ENCODE measurements at places on chromosomes 11 and 22.

DNA sequence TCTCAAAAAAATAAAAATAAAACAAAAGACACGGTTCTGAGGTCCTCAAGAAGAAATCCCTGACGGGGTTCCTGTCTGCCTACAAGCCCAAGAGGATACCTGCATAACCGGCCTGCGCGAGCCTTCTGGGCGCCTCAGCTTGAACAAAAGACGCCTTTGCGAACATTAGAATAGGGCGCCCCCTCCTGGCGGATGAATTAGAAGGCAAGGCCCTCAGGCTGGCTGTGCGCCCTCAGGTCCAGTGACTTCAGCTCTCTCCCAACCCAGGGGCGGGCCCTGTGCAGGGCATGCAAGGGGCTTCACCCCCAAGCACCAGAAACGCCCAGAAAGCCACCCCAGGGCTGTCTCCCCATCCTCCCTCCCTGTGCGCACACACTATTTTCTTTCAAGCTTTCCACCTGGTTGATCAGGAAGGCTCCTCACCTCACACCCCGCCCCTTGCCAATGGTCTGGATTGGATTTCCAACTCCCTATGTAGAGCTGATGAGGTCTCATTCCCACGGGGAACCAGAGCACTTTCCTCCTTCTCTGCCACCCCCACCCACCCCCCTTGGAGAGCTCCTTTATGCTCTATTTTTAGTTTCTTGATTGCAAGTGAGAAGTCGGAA is 273.3 kb downstream of the BUD13 start:
- no peak for DNase-seq

GRCh38 chr11:100753571-100753970 is 66.5 kb downstream of the ARHGAP42 start:
- no peak for DNase-seq

DNA sequence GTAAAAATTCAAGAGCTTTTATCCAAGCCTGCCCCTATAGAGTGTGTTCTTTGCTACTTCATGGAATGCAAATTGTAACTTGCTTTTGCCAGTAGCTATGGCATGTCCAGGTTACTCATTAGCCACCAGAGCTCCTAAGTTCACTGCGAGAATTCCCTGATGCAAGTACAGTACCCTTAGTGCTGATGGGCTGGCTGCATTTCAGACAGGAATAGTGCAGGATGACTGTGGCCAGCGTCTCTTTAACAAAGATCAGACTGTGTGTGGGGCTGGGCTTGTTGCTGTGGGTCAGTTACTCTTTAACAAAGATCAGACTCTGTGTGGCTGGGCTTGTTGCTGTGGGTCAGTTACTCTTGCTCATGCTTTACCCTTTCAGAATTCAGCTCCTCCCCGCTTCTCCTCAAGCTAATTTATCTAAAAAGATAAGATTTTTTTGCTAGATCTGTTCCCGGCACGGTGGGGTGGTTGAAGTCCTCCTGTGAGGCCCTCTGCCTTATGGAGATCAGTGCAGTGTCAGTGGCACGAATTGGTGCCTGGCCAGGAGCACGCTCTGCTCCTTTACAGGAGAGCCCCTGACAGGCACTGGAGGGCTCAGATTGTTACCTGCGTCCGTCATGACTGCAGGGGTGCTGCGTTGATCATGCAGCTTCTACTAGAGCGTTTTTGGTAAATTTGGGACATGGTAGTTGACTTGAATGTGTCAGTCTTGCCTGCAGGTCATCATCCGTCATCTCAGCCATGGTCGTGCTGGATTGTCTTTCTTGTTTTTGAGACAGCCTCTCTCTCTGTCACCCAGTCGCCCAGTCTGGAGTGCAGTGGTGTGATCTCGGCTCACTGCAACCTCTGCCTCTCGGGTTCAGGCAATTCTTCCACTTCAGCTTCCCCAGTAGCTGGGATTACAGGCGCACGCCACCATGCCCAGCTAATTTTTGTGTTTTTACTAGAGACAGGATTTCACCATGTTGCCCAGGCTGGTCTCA is 27.0 kb downstream of the AP2A2 start:
- DNase-seq = no peak

- no peak for DNase-seq
These were observed 102.6 kb downstream of the SPON1 start for GRCh38 chr11:14065141-14065540.

DNA sequence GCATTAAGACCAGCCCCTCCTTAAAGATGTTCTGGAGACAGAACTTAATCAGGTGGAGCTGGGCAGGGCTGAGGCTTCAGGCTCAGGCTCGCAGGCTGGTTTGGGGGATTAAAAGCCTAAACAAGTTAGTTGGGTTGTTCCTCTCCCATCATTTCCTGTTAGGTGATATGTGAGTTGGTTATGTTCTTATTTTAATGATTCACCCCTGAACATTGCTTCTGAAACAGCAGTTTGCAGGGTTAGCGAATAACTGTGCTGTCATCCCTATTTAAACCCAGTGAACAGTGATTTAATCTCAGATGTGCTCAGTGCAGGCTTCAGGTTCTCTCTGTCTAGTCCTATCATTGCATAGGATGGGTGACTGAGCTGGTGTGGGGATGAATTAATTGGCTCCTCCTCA is 47.4 kb upstream of the BIRC3 start:
- no peak for DNase-seq

DNA sequence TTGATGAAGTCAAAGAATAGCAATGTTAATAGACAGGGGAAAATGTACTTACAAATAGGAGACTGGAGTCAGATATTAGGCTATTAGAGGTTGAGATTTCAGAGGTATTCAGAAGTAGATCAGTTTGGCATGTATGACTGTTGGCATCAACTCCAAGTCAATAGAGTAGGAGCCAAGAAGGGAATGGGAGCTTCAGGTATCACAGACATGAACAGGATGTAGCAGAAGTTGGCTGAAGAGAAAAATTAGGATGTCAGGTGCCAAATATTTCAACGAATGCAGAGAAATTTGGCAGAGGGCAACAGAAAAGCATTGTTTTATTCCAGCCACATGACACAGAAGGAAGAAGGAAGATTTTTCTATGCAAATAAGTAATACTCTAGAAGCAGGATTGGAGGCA is 69.7 kb downstream of the GLYATL1 start:
- no peak for DNase-seq

GRCh38 chr11:10067629-10068300 is 226.3 kb downstream of the SBF2 start:
- DNase-seq = no peak

- DNase-seq = no peak
These were observed 26.3 kb downstream of the OPCML start for GRCh38 chr11:133506023-133506422.

DNA sequence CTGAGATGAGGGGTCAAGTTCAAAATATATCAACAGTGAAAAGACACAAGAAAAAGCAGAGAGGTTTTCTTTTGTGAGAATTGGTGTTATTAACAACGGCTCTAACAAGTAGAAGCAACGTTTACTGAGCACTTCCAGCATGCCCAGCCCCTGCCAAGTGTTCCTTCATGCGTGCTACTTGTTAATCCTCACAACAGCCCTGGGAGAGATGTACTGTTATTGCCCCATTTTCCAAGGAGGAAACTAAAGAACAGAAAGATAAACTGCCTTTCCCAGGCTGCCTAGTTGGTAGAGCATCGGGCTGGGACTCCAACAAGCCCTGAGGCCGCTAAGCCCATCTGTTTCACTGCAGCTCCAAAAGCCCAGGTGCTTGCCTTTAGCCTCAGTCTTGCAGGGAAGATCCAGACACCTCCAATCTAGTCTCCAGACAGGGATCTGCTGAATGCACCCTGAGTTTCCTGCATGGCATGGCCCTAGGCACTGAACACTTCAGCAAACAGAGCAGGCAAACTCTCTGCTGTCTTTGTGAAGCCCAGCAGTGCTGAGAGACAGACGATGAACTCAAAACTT is 25.5 kb downstream of the SPATA19 start:
- DNase-seq = no peak

- no peak for DNase-seq
These were observed 25.8 kb downstream of the QSER1 start for GRCh38 chr11:32918427-32918826.

DNA sequence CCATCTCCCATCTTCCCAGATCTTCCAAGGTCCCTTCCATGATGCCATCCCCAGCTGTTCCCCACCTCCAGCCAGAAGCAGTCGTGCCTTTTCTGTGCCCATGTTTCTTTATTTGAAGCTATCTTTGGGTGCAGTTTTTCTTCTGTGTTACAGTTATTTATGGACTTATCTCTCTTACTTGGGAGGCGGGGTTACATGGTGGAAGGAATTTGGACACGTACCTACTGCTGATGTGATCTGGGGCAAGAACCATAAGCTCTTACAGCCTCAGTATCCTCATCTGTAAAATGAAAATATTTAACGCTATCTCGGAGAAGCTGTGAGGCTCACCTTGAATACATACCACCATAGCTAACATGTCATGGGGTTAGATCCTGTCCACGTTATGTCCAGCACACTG is 98.9 kb downstream of the ZBTB16 start:
- no peak for DNase-seq

- no peak for DNase-seq
These were observed 8.0 kb upstream of the RHOD start for GRCh38 chr11:67048515-67049130.

DNA sequence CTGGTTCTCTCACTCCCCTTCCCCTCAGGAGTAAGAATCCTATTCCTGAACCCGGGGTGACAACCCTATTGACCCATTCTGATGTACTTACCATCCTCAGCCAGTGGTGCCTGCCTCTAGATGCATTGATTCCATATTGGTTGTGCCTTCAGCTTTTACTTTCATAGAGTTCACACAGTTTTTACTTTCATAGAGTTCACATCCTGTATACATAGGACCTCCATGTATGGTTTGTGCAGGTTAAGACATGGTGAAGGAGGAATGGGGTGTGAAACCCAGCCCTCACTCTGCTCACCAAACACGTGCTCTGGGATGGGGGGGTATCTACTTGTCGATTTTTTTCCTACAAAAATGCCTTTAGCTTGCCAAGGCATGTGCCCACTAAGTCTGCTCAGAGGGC is 105.6 kb upstream of the TBCEL start:
- DNase-seq = no peak

DNA sequence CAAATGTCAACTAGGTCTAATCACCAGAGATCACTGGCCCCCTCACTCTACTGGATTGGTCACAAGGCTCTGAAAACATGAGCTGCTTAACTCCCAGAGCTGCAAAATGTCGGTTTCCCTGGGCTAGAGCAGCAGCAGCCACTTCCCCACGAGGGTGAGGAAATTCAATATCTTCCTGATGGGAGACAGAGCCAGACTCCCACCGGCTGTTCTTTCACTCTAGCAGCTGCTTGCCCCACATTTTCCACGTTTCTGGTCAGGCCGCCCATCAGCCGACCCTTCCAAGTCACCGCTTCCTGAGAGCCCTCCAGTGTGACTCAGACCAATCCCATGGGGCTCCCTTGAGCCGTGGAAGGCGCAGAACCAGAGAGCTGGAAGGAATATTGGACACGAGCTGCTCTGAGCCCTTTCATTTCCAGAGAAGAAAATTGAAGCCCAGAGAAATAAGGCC is 227.0 kb downstream of the ADAMTS15 start:
- DNase-seq = no peak

- DNase-seq = peak; percentile 73
These were observed 5.3 kb upstream of the LRRN4CL start for GRCh38 chr11:62694455-62695167.

DNA sequence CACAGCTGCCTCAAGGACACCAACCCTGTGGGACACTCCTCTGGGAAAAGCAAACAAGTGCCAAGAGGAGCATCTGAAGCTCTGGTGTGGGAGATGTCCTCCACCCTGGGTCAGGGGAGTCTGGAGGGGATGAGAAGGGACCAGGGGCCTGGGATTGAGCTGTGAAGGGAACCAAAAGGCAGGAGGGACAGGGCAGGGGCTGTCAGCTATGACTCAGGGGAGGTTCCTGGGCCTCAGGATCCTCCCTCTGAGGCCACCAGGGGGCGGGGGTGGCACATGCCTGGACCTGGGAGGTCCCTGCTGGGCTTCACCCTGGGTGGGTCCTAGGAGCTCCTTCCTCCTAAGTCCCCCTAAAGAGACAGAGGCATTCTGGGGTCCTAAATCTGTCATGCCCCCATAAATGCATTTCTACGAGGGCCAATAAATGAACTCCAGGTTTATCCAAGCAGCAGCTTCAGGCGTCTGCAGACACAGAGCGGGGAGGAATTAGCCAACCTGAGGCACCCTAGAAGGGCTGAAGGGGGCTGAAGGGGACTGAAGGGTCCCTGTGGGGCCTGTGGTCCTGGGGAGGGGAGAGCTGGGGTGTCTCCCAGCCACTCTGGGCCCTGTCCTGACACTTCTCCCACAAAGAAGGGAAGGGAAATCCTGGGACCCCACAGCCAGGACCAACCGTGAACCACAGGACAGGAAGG is 31.9 kb upstream of the IGLL5 start:
- DNase-seq = peak; percentile 14

DNA sequence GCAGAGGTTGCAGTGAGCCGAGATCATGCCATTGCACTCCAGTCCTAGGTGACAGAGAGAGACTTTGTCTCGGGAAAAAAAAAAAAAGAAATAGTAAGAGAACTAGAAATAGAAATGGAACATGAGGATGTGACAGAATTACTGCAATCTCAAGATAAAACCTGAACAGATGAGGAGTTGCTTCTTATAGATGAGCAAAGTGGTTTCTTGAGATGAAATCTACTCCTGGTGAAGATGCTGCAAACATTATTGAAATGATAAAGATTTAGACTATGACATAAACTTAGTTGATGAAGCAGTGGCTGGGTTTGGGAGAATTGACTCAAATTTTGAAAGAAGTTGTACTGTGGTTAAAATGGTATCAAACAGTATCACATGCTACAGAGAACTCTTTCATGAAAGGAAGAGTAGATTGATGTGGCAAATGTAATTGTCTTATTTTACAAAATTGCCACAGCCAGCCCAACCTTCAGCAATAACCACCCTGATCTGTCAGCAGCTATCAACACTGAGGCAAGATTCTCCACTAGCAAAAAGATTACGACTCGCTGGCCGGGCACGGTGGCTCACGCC is 13.7 kb downstream of the XNDC1N start:
- no peak for DNase-seq
